C1 segment of cervical spinal cord (tissue), 14 donors: ENCODE measurements at places on chromosomes 4 and X.

DNA sequence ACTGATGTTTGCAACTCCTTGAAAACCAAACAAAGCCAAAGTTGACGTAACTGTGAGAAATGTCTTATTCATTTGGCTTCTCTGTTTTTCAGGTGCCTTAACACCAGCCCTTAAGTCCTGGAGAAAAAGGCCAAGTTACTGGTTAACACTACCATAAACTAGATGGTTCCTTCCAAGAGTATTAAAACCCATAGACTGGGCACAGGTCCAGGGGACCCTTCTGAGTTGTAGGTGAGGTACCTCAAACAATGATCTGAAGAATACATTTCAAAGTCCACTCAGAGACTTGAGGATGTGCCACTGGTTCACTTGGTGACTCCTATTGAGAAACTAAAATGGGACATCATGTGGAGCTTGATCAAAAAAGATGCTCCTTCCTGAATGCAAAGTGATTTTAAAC lies 87.0 kb downstream of the NKX6-1 start:
- DNase-seq: no peak

DNA sequence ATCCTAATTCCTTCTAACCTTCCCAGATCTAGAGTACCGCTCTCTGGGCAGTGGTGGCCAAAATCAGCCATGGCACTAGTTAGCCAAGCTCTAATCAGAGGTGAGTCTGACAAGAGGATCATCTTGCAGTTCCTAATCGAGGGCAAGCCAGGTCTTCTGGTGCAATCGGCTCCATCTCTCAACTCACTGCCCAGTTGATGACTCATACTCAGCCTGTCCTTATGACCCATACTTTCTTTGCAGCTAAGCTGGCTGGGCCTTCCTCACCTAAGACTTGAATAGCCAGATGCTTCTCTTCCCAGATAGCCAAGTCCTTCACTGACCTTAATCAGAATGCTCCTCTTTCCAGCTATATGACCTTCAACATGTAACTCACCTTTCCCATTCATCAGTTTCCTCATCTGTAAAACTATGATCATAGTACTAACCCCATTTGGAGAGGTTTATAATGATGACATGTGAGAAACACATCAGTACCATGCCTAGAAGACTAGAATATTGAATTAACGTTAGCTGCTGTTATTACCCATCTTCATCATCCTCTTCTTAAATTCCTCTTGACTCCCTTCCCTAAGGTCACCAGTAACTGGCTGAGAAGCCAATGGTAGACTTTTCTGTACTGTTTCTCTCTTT lies 57.1 kb downstream of the RELL1 start:
- no peak for DNase-seq

GRCh38 chrX:39261446-39262147 lies 460.3 kb downstream of the MID1IP1 start:
- DNase-seq: no peak

DNA sequence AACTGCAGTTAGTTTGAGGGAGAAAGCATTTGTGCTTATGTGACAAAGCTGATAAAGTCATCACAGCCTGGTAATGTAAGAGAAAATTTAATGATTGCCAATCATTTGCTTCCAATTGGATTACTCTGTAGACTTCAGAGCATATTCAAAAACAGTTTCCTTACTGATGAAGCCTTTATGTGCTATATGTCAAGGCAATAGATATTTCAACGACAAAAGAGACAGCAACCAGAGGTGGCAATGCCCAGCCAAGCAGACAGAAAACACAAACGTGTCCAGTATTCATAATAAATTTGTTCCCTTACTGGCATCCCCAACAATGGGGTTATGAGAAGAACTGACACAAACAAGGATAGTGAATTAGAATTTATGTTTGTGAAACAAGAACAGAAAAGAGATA lies 1840.3 kb upstream of the PCDH7 start:
- no peak for DNase-seq

- DNase-seq: no peak
Measured at GRCh38 chr4:169143335-169143734, 127.4 kb downstream of the SH3RF1 start.

DNA sequence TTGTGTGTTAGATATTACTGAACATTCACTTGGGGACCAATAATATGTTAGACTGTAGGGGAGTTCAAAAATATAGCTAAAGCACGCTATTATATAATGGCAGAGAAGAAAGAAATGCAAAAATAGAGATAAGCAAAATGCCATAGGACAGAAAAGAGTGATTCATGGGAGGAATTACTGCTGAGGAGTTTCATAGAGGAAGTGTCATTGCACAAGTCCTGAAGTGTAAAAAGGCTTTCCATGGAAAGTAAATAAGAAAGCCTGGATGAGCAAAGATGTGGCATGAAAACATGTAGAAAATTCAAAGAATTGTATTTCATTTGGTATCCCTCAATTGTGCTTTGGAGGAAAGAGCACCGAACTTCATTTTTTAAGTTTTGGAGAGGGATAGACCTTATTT lies 14.5 kb downstream of the HMGB2 start:
- DNase-seq: no peak

DNA sequence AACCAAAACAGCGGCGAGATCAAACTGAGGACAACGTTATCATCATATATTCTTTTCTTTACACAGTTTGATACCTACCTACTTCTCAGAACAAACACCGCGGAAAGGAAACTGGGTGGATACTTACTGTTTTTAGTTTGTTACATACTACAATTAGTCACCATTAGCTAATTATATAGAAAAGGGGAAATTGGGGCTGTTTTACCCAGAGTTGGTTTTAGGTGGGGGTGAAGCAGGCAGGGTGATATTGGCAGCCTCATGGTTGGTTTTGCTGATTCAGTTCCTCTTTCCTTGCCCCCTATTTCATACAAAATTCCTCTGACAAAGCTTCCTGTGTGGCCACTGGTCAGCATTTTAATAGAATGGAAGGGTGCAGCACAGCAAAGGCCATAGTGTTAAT lies 77.8 kb downstream of the SORBS2 start:
- no peak for DNase-seq

- no peak for DNase-seq
Measured at GRCh38 chr4:52982255-52982945, 120.3 kb downstream of the RASL11B start.

DNA sequence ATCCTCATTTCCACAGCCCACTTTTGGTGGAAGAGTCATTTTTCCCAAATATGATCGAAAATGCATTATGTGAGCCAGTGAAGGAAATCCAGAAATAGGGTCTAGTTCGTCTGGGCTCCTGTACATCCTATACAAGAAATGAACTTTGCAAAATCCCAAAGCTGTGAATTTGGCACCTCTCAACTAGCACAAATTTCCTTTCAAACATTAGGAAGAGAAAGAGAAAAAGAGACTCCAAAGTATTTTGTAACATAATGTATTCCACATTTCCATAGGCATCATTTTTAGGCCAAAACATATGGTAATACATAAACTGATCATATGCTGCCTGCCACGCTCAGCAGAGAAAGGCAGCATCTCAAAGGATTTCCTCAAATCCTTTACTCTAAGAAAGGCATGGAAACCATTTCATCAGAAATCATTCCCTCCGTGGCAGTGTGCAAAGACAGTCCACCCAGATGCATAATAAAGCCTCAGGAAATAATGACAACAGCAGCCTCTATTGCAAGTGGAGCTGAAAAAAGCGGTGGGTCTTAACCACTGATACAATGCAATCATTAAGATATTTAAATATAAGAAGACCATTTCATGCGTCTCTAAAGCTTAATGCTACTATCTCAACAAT lies 56.8 kb downstream of the ANOS1 start:
- no peak for DNase-seq

DNA sequence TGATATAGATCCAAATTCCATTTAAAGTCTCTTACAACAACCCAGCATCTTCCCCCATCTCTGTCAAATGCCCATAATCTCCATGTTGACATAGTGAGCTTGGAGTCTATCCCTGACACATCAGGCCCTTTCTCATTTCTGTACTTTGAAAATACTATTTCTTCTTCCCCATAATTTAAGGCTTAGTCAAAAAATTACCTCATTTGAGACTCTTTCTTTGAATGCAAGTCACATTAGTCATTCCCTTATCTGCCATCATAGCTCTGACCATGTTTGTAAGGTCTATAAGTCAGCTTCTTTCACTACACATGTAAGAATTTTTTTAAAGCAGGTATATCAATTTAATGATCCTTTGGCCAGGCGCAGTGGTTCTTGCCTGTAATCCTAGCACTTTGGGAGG lies 99.9 kb downstream of the DDX60 start:
- no peak for DNase-seq

DNA sequence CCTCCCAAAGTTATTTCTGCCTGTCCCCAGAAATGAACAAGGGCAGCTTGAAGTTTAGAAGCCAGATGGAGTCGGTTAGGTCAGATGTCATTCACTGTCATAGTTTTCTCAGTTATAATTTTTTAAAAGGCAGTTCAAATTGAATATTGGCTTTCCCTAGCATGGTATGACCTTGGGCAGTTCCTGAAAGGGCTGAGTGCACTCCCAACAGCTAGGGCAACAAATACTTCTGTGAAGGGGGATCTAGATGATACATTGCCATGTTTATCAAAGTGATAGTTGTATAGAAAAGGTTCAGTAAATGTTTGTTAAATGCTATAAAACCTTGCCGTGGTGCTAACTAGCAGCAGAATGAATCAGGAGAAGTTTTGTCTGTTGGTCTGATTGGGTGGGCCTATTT lies 938.1 kb upstream of the GRIA3 start:
- no peak for DNase-seq

DNA sequence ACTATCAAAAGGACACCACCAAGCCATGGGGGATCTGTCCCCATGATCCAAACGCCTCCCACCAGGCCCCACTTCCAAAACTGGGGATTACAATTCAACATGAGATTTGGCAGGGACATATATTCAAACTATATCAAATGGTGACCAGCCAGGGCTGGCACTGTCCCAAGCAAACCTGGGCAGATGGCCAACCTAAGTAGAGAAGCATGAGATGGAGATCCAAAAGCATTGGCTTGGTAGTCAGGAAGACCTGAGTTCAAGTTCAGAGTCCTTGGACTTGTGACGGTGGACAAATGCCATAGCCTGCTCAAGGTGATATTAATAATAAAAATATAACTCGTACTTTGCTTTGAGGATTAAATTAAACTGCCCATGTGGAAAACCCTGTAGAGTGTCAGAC lies 79.2 kb upstream of the HS3ST1 start:
- DNase-seq: no peak

GRCh38 chrX:24837966-24838365 lies 144.2 kb downstream of the POLA1 start:
- DNase-seq: no peak

- DNase-seq: no peak
Measured at GRCh38 chr4:173091362-173091761, 77.2 kb upstream of the GALNT7 start.

DNA sequence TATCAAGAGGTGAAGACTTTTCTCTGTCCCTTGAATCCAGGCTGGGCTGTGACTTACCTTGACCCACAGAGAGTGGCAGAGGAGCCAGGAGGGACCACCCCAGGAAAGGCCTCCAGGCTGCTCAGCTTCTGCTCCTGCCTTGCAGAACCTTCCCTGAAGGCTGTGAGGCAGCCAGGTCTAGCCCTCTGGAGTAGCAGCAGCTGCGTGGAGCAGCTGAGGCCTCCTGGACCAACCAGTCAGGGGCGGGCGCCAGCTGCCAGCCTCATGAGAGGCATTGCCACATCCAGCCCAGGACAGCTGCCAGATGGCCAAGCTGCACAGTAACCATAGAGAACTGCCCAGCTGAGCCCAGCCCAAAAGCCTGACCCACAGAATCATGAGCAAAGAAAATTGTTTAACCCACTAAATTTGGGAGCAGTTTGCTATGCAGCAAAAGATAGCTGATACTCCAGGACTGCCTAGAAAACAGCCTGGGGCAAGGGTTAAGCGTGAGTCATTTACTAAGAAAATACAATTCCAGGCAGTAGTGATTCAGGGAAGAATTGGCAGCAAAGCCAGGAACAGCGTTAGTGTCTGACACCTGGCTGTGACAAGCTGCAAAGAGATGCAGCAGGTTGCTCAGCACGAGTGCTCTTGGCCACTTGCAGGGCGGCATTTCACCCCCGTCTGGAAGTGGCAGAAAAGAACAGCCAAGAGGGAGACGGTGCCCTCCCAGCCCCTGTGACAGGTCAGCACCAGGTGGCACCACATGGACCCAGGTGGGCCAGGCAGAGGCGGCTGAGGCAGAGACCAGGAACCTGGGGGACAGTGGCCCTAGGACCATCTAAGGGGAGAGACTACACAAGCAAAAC lies 14.7 kb upstream of the PDE6B start:
- DNase-seq: no peak

GRCh38 chr4:150136481-150136880 lies 58.2 kb downstream of the DCLK2 start:
- no peak for DNase-seq

GRCh38 chr4:78057135-78057599 lies at the start of gene FRAS1:
Gene FRAS1, plus strand, starts transcription at chr4:78057323. Its CDS starts 687 bp downstream, at chr4:78058010.
- DNase-seq: no peak

GRCh38 chr4:6402566-6403399 lies 69.6 kb downstream of the PPP2R2C start:
- no peak for DNase-seq

DNA sequence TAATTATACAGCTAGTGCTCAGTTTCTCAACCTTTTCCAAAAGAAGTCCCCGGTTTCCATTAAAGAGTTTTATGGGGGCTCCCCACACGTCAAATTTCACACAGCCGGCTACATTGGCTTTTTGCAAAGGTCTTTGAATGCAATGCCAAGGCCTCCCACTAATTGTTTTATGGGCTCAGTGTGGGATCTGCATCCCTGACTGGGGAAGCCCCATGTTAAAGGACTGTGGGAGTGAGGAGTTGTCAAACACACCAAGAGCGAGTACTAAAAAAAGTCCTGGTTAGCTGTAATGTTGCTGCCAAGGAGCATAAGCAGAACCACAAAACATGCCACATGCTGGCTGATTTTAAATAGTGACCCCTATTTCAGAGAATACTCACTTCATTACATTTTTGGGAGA lies 162.6 kb downstream of the BMPR1B start:
- DNase-seq: no peak

GRCh38 chrX:131219271-131219670 lies 69.8 kb downstream of the IGSF1 start:
- DNase-seq: no peak

DNA sequence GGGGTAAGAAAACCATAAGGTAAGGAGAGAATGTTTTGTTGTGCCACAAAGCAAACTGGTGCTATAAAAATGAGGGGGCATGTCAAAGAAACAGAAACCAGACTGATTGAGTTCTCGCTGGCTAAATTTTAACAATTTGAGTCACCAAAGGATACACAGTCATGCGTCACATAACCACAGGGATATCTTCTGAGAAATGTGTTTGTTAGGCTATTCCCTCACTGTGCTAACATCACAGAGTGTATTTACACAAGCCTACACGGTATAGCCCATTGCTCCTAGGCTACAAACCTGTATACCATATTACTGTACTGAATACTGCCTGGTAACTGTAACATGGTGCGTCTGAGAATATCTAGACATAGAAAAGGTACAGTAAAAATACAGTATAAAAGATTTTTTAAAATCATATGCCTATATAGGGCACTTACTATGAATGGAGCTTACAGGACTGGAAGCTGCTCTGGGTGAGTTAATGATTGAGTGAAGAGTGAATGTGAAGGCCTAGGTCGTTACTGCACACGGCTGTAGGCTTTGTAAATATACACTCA lies 50.1 kb downstream of the FBXW7 start:
- DNase-seq: no peak
